ENCODE measurements at places on chromosomes 1 and 21. TPM values are rescaled to one million over a fixed set of nuclear protein-coding genes. Genes with fewer than 3 reads are reported as not detected.

DNA sequence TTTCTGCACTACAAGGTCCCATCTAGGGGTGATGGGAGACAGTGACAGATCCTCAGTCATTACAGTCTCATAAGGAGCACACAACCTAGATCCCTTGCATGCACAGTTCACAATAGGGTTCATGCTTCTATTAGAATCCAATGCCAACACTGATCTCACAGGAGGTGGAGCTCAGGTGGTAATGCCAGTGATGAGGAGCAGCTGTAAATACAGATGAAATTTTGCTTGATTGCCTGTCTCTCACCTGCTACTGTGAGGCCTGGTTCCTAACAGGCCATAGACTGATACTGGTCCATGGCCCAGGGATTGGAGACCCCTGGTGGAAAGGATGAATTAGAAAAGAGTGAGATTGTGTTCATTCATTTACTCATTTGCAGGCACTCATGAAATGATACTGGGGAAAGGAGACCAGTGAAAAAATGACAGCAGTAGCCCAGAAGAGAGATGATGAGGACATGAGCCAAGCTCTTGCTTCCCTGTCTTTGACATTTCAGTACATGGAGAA lies 251.6 kb upstream of the DUSP10 start:
- no peaks in the 10 kb centered on the region for H3K4me1 ChIP-seq
- H3K27ac ChIP-seq = no peak overlapping the region
- no peak overlapping the region for H3K4me3 ChIP-seq
- H3K36me3 ChIP-seq = no peaks in the 10 kb centered on the region

- no peak within 1 kb of the TSS for H3K27ac ChIP-seq
- H3K27me3 ChIP-seq = peaks cover 98% of the 10 kb centered on the region
- H3K4me3 ChIP-seq = peak within 1 kb of the TSS; percentile 14
- H3K4me1 ChIP-seq = peaks cover 36% of the 10 kb centered on the region
- no peaks in the 10 kb centered on the region for H3K36me3 ChIP-seq
- DNase-seq = no peak
Measured at GRCh38 chr1:6424619-6425593, at the start of gene ESPN. TSS of gene ESPN (plus strand) at chr1:6424776. CDS start at chr1:6424956, 180 bp downstream.

Gene GJA4
- polyA plus RNA-seq = 50.1 TPM

Gene RHD
- polyA plus RNA-seq = not detected

GRCh38 chr1:99852648-99853047 lies 2.5 kb downstream of the AGL start:
- H3K27ac ChIP-seq = no peak overlapping the region
- no peaks in the 10 kb centered on the region for H3K27me3 ChIP-seq
- H3K4me3 ChIP-seq = peak overlapping the region; percentile 91

DNA sequence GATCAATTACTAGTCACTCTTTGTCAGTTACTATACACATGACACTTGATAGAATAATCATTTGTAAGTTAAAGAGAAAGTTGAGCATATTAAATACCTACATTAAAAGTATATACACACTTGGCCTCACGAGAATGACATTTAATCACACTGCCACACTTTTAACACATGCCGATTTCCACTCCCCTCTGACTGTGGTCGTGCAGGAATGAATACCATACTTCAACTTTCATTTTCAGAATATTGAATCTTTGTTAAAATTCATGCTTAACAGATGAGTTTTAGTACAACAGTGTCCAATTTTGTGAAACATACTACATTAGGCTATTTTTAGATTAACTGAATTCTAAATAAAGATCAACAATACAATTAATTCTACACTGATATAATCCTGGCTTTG lies 78.2 kb upstream of the SDC3 start:
- peaks cover 65% of the 10 kb centered on the region for H3K4me1 ChIP-seq
- H3K4me3 ChIP-seq = no peak overlapping the region
- H3K27me3 ChIP-seq = no peaks in the 10 kb centered on the region
- peaks cover 45% of the 10 kb centered on the region for H3K36me3 ChIP-seq
- no peak overlapping the region for H3K27ac ChIP-seq

DNA sequence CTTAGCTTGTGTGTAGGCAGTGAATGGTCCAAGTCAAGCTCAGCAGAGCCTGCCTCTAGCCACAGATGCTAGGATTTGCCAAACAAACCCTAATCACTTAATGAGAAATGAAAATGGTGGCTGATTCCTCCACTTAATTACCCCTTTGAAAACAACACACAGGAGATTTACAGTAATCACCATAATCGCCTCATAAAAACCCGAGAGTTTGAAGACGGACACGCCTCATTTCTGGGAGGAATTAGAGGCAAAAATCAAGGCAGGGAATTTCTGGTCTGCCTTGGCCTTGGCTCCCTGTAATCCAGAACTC lies 16.3 kb upstream of the FOXE3 start:
- H3K27me3 ChIP-seq = peaks cover 79% of the 10 kb centered on the region
- H3K4me1 ChIP-seq = no peaks in the 10 kb centered on the region
- no peak overlapping the region for H3K27ac ChIP-seq
- no peak for DNase-seq

- peaks cover 86% of the 10 kb centered on the region for H3K4me1 ChIP-seq
- H3K4me3 ChIP-seq = no peak overlapping the region
- no peaks in the 10 kb centered on the region for H3K36me3 ChIP-seq
- peak overlapping the region; percentile 71 for H3K27ac ChIP-seq
- H3K27me3 ChIP-seq = no peaks in the 10 kb centered on the region
Measured at GRCh38 chr1:203665993-203666392, 39.4 kb downstream of the ATP2B4 start.

GRCh38 chr1:84944767-84945486 lies 51.9 kb upstream of the LPAR3 start:
- DNase-seq = peak; percentile 79
- no peaks in the 10 kb centered on the region for H3K36me3 ChIP-seq
- peak overlapping the region; percentile 56 for H3K4me3 ChIP-seq
- no peaks in the 10 kb centered on the region for H3K27me3 ChIP-seq

DNA sequence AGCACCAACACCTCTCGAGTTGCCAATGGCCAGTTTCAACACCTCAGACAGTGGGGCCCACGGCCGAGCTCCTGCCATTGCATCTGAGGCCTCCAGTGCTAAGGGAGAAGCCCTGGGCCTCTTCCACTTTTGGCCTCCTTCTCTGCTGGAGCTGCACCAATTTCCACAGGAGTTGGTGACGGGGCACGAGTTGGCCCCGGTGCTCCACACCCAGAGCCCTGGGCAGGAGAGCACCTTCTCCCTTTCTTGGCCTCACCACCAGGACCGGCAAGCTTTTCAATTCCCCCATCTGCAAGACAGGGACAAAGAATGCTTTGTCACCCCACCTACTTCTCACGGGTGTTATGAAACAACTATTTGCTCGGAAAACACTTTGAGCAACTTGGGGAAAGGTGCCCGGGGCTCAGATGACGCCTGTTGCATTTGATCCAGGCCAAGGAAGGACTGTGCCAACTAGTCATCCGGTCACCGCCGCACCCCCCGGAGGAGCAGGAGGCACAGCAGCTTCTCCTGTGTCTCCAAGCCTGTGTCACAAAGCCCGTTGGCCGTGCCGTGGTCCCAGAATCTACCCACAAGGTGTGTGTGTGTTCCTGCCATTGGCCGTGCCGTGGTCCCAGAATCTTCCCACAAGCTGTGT lies 55.2 kb downstream of the TOMM20 start:
- H3K36me3 ChIP-seq = no peaks in the 10 kb centered on the region
- H3K27ac ChIP-seq = peak overlapping the region; percentile 97
- H3K4me3 ChIP-seq = no peak overlapping the region
- no peaks in the 10 kb centered on the region for H3K27me3 ChIP-seq
- peaks cover 57% of the 10 kb centered on the region for H3K4me1 ChIP-seq

DNA sequence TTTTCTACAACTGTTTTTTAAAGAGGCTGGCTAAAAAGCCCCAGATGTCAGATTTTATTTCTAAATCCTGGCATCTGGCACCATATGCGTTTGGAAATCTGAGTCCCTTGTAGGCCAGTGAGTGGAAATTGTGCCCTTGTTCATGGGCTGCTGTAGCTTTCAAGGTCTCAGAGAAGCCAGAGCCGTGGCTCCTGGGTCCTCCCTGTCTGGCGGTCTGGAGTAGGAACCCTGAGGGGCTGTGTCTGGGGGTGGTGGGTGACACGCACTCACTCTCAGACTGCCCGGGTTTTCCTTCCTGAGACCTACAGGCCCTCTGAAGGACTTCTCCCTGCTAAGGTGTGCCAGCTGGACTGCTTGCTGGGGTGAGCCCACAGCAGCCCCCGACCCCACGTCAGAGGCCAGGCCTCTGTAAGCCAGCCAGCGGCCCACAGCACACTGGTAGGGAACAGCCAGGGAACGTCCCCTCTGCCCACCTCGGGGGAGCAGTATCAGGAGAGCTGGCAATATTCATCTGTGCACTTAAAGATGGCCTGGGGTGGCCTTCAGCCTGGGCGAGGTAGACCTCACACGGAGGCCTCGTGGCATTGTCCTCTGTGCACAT lies 151.5 kb downstream of the PEX14 start:
- H3K36me3 ChIP-seq = peaks cover 76% of the 10 kb centered on the region
- no peak for DNase-seq
- no peak overlapping the region for H3K27ac ChIP-seq

DNA sequence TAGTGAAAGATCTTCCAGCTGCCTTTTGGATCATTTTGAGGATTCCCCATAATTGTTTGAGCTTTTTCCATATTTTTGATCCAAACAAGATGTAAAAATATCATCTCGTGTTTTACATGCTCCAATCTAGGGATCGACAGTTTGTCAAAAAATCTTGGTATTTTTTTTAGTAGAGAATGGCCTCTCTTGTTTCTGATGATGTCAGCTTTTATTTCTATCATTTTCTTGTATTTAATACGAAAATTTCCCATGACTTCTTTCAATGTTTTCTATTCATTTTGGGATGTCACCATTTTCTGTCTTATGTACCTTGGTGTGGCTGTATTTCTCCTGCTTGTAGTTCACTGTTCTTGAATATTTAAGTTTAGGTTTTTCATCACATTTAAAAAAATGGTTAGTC lies 812.0 kb upstream of the NCAM2 start:
- H3K36me3 ChIP-seq = no peaks in the 10 kb centered on the region
- H3K4me1 ChIP-seq = no peaks in the 10 kb centered on the region
- DNase-seq = no peak
- H3K27ac ChIP-seq = no peak overlapping the region
- H3K27me3 ChIP-seq = no peaks in the 10 kb centered on the region

- H3K36me3 ChIP-seq = no peaks in the 10 kb centered on the region
- no peak for DNase-seq
Measured at GRCh38 chr1:226553924-226554282, 5.3 kb downstream of the STUM start.

- no peak overlapping the region for H3K27ac ChIP-seq
- no peaks in the 10 kb centered on the region for H3K36me3 ChIP-seq
Measured at GRCh38 chr1:231214918-231215680, 25.9 kb upstream of the GNPAT start.

- peaks cover 100% of the 10 kb centered on the region for H3K36me3 ChIP-seq
- H3K27ac ChIP-seq = no peak overlapping the region
- H3K27me3 ChIP-seq = no peaks in the 10 kb centered on the region
- no peak for DNase-seq
- no peaks in the 10 kb centered on the region for H3K4me1 ChIP-seq
Measured at GRCh38 chr21:17598437-17598836, 14.3 kb downstream of the BTG3 start.

Gene TCP10L
- 2.4 TPM for polyA plus RNA-seq

GRCh38 chr1:39410915-39411436 lies 80.5 kb upstream of the BMP8A start:
- H3K4me1 ChIP-seq = peaks cover 82% of the 10 kb centered on the region
- peak; percentile 88 for DNase-seq
- no peaks in the 10 kb centered on the region for H3K27me3 ChIP-seq

DNA sequence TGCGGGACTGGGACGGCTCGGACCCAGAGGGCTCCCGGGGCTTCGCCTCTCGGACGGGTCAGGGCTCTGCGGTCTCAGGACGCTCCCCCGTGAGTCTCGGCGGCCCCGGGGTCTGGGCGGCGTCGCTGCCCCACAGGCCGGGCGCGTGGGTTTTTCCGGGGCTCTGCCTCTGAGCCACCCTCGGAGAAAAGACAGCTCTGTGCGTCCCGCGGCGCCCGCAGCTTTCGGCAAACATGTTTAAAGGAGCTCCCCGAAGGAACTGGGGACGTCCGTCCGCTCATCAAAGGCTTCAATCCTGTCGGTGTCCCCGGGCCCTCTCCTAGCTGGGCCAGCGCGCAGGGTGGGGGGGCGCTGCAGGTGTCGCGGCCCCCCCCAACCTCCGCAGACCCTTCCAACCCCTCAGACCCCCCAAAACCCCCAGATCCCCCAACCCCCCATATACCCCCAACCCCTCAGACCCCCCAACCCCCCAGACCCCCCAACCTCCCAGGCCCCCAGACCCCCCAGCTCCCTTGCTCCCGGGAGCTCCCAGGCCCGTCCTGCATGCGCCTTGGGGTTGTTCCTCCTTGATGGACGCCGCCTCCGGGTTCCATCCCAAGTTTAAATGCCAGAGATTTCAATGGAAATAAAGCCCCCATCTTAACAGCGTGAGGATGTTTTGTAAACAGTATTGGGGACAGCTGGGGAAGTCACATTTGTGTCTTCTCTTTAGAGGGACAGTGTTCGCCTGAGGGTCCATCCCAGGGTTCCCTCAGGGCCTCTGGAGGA lies 996 bp upstream of the C1orf159 start:
- no peaks in the 10 kb centered on the region for H3K27me3 ChIP-seq
- no peak overlapping the region for H3K27ac ChIP-seq
- peaks cover 12% of the 10 kb centered on the region for H3K4me1 ChIP-seq
- H3K36me3 ChIP-seq = no peaks in the 10 kb centered on the region

DNA sequence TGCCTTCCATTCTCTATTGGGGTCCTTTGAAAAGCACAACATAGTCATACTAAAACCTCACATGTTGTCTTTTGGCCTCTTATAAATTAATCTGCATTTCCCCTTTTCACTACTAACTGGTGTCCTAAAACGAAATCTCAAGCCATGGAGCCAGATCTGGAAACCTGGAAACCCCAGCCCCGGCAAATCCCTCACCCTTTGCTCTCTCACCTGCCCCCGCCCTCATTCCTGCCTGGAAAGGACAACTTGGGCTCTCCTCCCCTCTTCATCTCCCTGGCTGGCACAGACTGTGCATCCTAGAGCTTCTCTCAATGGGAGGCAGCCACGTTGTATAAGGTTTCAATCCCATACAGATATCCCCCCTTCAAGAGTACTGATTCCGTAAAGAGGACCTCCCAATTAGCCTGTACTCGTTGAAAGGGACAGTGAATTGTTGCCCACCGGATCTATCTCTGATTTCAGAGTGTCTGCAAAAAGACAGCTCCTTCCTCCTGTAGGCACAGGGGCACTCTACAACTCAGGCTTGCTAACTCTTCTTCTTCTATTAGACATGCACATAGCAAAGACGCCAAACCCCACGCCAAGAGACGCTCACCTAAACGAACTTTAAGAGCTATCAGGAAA lies 1.4 kb downstream of the DUSP10 start:
- peak overlapping the region; percentile 67 for H3K4me3 ChIP-seq

GRCh38 chr1:241250465-241250864 lies 106.5 kb downstream of the RGS7 start:
- no peak for DNase-seq
- H3K4me3 ChIP-seq = no peak overlapping the region
- H3K27me3 ChIP-seq = no peaks in the 10 kb centered on the region
- H3K36me3 ChIP-seq = no peaks in the 10 kb centered on the region
- no peak overlapping the region for H3K27ac ChIP-seq
- H3K4me1 ChIP-seq = no peaks in the 10 kb centered on the region

- DNase-seq = no peak
- H3K4me1 ChIP-seq = no peaks in the 10 kb centered on the region
- H3K36me3 ChIP-seq = no peaks in the 10 kb centered on the region
- no peak overlapping the region for H3K4me3 ChIP-seq
- no peaks in the 10 kb centered on the region for H3K27me3 ChIP-seq
Measured at GRCh38 chr1:214702556-214702955, 99.6 kb downstream of the CENPF start.
